ENCODE measurements at places on chromosomes 4 and X. TPM values are rescaled to one million over a fixed set of nuclear protein-coding genes. Genes with fewer than 3 reads are reported as not detected.
A peak's percentile ranks its signal among the peaks of the same experiment; 100 is the strongest.

Gene SLITRK4
- 0.79 TPM for polyA plus RNA-seq

Gene PPEF2
- not detected for polyA plus RNA-seq

Gene HSFX2
- polyA plus RNA-seq, result not detected

Gene RHOXF2
- not detected for polyA plus RNA-seq

Gene MECP2
- polyA plus RNA-seq, result 10.7 TPM

Gene CFP
- 2.9 TPM for polyA plus RNA-seq

Gene ADH7
- not detected for polyA plus RNA-seq

Gene FHL1
- not detected for polyA plus RNA-seq

DNA sequence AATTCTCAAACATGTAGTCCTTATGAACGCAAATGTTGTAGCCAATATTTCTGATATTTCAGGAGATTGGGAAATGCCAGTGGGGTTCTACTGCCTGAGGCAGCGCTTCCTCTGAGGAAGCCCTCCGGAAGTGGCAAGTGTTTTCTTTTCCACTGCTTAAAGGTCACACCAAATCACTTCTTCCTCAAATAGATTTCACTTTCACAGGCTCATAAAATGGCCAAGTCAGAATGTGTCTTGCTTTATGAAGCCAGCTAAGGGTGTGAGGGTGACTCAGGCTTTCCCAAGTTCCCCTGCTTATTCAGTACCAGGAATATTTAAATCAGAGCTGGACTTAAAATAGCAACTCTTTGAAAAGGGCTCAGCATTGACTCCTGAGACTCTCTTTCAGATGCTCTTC, 514.2 kb upstream of the DIPK2B start:
- H3K36me3 ChIP-seq, result no peaks in the 10 kb centered on the region
- H3K4me1 ChIP-seq, result no peaks in the 10 kb centered on the region
- peak; percentile 7 for DNase-seq
- no peak overlapping the region for H3K27ac ChIP-seq
- H3K4me3 ChIP-seq, result no peak overlapping the region

GRCh38 chr4:184357772-184358171, 116.6 kb downstream of the IRF2 start:
- H3K4me1 ChIP-seq, result peaks cover 16% of the 10 kb centered on the region
- no peak overlapping the region for H3K27ac ChIP-seq
- DNase-seq, result no peak
- no peaks in the 10 kb centered on the region for H3K27me3 ChIP-seq
- H3K36me3 ChIP-seq, result no peaks in the 10 kb centered on the region

DNA sequence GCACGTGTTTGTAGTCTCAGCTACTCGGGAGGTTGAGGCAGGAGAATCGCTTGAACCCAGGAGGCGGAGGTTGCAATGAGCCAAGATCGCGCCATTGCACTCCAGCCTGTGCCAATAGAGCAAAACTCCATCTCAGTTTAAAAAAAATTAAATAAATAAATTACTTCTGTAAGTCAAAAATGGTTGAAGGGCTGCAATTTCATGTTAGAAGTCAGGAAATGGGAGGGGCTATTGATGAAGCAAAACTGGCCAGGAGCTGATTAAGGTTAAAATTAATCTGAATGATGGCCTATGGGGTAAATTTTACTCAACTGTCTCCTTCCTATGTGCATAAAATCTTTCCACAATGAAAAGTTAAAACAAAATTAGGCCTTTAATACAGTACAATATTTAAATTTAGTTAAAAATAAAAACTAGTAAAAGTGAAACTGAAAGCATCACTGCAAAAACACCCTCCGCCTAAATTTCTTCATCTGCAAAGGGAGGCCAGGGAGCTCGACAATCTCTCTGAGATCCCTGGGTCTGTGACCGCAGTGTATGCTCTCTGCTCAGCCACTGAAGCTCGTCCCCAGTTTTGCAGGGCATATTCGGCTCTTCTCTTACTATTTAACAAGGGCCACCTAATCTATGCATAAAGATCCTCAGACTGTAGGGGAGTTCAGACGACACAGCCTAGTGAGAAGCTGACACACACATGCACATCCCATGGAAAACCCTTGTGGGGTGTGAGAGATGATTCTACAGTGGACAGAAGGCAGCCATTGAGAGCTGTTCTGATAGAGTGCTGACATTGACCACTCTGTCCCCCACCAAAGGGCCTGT, 57.2 kb downstream of the IRF2 start:
- DNase-seq, result peak; percentile 48
- peaks cover 9% of the 10 kb centered on the region for H3K36me3 ChIP-seq
- peak overlapping the region; percentile 60 for H3K4me3 ChIP-seq
- peak overlapping the region; percentile 90 for H3K27ac ChIP-seq

GRCh38 chr4:176729489-176729888, 63.2 kb downstream of the VEGFC start:
- no peaks in the 10 kb centered on the region for H3K36me3 ChIP-seq
- DNase-seq, result no peak
- no peak overlapping the region for H3K27ac ChIP-seq
- no peaks in the 10 kb centered on the region for H3K4me1 ChIP-seq
- H3K27me3 ChIP-seq, result no peaks in the 10 kb centered on the region
- H3K4me3 ChIP-seq, result no peak overlapping the region

DNA sequence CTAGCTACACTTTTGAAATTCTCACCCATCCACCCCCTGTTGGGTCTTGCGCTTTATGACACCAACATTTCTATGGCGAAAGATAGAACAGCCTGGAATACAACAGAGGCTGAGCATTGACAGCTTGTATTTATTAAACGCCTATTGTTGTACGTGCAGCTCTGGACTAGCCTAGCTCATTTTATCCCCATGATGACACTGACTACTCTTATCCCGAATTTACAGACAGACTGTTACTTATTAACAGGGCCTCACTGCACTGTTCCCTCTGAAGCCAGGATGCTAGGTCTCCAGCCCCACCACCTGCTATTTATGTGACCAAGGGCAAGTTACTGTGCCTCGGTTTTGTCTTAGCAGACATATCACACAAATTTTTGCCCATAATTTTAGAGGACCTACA, 1.0 kb upstream of the RFC1 start:
- no peaks in the 10 kb centered on the region for H3K36me3 ChIP-seq
- no peak for DNase-seq
- no peak overlapping the region for H3K27ac ChIP-seq
- H3K4me1 ChIP-seq, result peaks cover 3% of the 10 kb centered on the region

GRCh38 chr4:122588453-122589238, 32.2 kb downstream of the IL21 start:
- DNase-seq, result no peak
- no peak overlapping the region for H3K4me3 ChIP-seq
- no peaks in the 10 kb centered on the region for H3K36me3 ChIP-seq
- H3K27me3 ChIP-seq, result peaks cover 4% of the 10 kb centered on the region
- no peak overlapping the region for H3K27ac ChIP-seq

- H3K4me1 ChIP-seq, result peaks cover 17% of the 10 kb centered on the region
- no peak overlapping the region for H3K4me3 ChIP-seq
- DNase-seq, result no peak
Measured at GRCh38 chr4:47483745-47484144, 1.3 kb upstream of the ATP10D start.

DNA sequence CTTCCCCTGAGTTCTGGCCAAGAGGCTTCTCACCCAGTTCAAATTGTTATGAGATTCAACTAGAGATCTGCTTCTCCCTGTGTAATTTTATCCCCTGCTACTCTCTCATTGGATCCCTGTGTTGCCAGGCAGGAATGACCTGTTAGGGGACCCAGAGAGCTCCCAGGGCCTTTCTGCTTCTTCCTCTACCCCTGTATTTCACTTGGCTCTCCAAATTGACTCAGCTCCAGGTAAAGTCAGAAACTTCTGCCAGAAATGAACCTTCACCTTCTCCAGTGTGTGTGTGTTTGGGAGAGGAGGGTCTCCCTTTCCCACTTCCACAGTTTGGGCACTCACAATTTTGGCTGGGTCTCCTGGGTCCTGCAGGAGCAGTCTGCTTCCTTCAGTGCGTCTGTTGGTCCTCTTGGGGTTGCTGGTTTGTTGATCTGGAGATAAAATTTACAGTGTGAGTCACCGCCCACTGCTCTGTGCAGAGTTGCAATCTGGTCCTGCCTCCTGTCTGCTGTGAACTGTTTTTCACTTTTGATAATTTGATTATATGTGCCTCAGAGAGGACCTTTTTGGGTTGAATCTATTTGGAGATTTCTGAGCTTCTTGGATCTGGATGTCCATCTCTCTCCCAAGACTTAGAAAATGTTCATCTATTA, 112.4 kb upstream of the EDA2R start:
- no peak for DNase-seq
- no peaks in the 10 kb centered on the region for H3K4me1 ChIP-seq
- no peaks in the 10 kb centered on the region for H3K36me3 ChIP-seq
- no peaks in the 10 kb centered on the region for H3K27me3 ChIP-seq
- no peak overlapping the region for H3K4me3 ChIP-seq

GRCh38 chrX:378443-378842, 8.3 kb downstream of the PPP2R3B start:
- DNase-seq, result no peak
- no peaks in the 10 kb centered on the region for H3K36me3 ChIP-seq
- H3K4me3 ChIP-seq, result no peak overlapping the region
- no peaks in the 10 kb centered on the region for H3K4me1 ChIP-seq
- H3K27me3 ChIP-seq, result peaks cover 2% of the 10 kb centered on the region

- no peak overlapping the region for H3K27ac ChIP-seq
- H3K4me1 ChIP-seq, result no peaks in the 10 kb centered on the region
- H3K36me3 ChIP-seq, result no peaks in the 10 kb centered on the region
- DNase-seq, result no peak
Measured at GRCh38 chrX:133364865-133365264, 50.4 kb downstream of the GPC4 start.

GRCh38 chr4:72496119-72496518, 72.9 kb downstream of the ADAMTS3 start:
- H3K4me3 ChIP-seq, result no peak overlapping the region
- H3K27me3 ChIP-seq, result no peaks in the 10 kb centered on the region
- H3K36me3 ChIP-seq, result no peaks in the 10 kb centered on the region
- no peaks in the 10 kb centered on the region for H3K4me1 ChIP-seq
- no peak for DNase-seq

GRCh38 chr4:81106150-81106549, 75.6 kb downstream of the BMP3 start:
- no peaks in the 10 kb centered on the region for H3K27me3 ChIP-seq
- DNase-seq, result no peak
- no peak overlapping the region for H3K27ac ChIP-seq
- no peak overlapping the region for H3K4me3 ChIP-seq

GRCh38 chrX:43008356-43008755, 230.4 kb upstream of the PPP1R2C start:
- no peak overlapping the region for H3K4me3 ChIP-seq
- no peaks in the 10 kb centered on the region for H3K36me3 ChIP-seq
- peaks cover 7% of the 10 kb centered on the region for H3K4me1 ChIP-seq

- no peaks in the 10 kb centered on the region for H3K27me3 ChIP-seq
- no peak for DNase-seq
- no peak overlapping the region for H3K27ac ChIP-seq
- no peak overlapping the region for H3K4me3 ChIP-seq
- no peaks in the 10 kb centered on the region for H3K4me1 ChIP-seq
- no peaks in the 10 kb centered on the region for H3K36me3 ChIP-seq
Measured at GRCh38 chr4:124526331-124526730, 186.2 kb downstream of the ANKRD50 start.

DNA sequence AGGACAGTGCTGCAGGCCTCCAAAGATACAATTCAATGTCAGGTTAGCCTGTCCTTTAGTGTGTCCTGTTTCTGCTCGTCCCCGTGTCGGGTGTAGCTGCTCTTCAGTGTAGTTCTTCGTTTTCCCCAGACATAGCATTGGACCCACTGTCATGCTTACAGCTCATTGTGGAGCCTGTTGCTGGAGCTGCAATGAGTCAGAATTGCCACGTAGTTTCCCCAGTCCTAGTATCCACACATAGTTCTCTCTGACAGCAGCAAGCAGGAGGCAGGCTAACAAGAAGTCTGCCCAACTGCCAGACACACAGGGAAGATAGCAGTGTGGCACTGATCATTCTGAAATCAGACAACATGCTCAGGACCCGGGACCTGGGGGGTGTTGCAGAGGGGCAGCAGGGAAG, 49.2 kb downstream of the MOSPD2 start:
- DNase-seq, result no peak
- no peaks in the 10 kb centered on the region for H3K36me3 ChIP-seq
- no peak overlapping the region for H3K4me3 ChIP-seq
- no peaks in the 10 kb centered on the region for H3K4me1 ChIP-seq
- no peaks in the 10 kb centered on the region for H3K27me3 ChIP-seq

DNA sequence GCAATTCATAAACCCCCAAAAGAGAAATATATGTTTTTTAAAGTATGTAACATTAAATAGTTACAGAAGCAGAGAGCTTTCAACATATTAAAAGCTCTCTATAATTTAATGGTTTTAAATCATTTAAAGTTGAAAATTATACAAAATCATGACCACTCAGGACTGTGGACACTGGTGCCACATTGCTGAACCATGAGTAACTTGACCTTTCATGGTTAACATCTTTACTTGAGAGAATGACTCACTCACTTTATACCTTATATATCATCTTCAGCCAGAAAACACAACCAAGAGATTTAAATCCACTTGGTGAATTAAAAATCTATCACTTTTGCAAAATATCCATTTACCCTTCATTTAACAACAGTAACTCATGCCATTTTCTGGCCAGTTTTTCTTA, 584.3 kb upstream of the SMIM31 start:
- no peaks in the 10 kb centered on the region for H3K27me3 ChIP-seq
- no peak for DNase-seq
- no peaks in the 10 kb centered on the region for H3K4me1 ChIP-seq
- no peak overlapping the region for H3K4me3 ChIP-seq
- no peak overlapping the region for H3K27ac ChIP-seq
- H3K36me3 ChIP-seq, result no peaks in the 10 kb centered on the region

DNA sequence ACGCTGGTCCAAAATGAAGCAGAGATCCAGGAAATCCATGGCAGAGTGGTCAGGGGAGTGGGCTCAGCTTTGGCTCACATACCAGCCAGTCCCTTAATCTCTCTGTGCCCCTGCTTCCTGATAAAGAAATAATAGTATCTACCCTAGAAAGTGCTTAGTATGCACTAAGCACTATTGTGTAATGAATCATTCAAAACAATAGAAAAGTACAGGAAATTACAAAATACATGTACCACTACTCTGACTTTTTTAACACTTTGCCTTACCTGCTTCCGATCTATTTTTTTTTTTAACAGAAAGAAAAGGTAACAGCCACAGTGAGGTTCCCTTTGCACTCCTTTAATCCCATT, 49.9 kb downstream of the TBC1D9 start:
- no peak overlapping the region for H3K27ac ChIP-seq
- H3K27me3 ChIP-seq, result no peaks in the 10 kb centered on the region
- H3K4me3 ChIP-seq, result no peak overlapping the region
- H3K4me1 ChIP-seq, result peaks cover 6% of the 10 kb centered on the region

- no peak for DNase-seq
- H3K36me3 ChIP-seq, result no peaks in the 10 kb centered on the region
- H3K27me3 ChIP-seq, result no peaks in the 10 kb centered on the region
- H3K27ac ChIP-seq, result no peak overlapping the region
- H3K4me1 ChIP-seq, result no peaks in the 10 kb centered on the region
Measured at GRCh38 chrX:85378461-85378860, 1.0 kb downstream of the POF1B start.

DNA sequence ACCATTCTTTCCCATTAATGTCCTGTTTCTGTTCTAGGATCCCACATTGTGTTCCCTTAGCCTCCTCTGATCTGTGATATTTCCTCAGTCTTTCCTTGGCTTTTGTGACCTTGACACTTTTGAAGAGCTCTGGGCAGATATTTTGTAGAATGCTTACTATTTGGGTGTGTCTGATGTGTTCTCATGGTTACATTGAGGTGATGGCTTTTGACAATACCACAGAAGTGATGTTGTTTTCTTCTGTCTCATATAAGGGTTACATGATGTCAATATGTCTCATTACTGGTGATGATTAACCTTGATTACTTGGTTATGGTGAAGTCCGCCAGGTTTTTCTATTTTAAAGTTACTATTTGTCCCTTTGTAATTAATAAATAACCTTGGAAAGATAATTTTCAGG, 183.7 kb downstream of the SOWAHB start:
- no peaks in the 10 kb centered on the region for H3K36me3 ChIP-seq
- no peaks in the 10 kb centered on the region for H3K4me1 ChIP-seq
- no peak overlapping the region for H3K27ac ChIP-seq

Data from GM12878 (cell line).